Stimulated activated CD4-positive, alpha-beta T cell treated with anti-CD3 and anti-CD28 coated beads, TNF-alpha, amount 100 ng/mL, for 48 hours (primary cell): ENCODE measurements at places on chromosomes 3 and 15.

GRCh38 chr15:48283396-48284145 lies 47.7 kb upstream of the DUT start:
- no peak for DNase-seq

DNA sequence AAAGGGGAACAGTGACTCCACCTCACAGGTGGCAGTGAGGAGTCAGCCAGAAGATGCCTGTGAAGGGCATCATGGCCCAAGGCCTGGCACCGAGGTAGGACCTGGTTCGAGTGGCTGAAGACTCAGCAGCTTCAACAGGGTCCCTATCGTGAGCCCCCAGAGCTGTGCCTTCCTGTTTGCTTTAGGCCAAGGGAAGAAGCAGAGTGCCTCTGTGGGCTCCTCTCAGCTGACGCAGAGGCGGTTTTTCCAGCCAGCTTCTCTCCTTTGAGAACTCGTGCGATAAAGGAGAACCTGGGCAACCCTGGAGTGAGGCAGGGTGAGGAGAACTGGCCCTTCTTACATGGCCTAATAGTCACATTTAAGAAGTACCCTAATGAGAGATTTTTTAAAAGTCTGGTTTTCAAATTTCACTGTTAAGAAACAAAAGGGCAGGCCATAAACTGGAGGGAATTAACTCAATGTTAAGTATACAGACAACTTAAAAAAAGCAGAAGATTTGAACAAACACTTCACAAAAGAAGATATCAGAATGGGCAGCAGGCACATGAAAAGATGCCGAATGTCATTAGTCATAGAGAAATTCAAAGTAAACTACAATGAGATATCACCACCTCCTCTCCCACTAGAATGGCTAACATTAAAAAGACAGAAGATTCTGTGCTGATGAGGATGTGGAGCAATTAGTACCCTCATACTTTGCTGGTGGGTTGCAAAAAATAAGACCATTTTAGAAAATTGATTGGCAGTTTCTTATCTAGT lies 23.1 kb upstream of the MRPS22 start:
- no peak for DNase-seq

DNA sequence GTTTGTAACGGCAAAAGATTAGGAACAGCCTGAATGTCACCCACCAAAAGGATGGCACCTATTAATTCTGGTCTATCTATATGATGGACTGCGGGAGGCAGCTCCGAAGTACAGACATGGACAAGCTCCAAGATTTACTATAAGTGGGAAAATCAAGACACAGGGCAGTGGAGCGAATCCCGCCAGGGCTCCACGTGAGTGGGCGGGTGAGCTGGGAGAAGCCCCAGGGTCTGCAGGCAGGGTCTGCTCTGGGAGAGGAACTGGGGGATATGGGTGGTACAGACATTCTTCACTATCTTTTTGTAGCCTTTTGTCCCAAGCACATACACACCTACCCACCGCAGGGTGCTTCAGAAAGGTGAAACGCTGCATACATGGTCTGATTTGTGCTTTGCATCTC lies 38.2 kb upstream of the SPTBN5 start:
- DNase-seq: no peak

DNA sequence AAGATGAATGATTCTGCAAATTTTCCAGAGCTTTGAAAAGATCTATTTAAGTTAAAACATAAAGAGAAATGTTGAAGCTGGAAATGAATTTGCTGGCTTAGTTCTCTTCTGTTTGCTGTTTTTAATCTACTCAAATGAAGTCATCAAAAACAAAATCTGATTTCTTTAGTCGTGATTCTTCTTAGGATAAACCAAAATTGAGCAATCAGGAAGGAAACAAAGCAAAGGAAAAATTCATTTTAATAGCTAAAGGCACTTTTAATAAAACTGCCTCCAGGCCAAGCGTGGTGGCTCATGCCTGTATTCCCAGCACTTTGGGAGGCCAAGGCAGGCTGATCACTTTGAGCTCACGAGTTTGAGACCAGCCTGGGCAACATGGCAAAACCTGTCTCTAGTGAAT lies 91.2 kb downstream of the DUT start:
- no peak for DNase-seq

DNA sequence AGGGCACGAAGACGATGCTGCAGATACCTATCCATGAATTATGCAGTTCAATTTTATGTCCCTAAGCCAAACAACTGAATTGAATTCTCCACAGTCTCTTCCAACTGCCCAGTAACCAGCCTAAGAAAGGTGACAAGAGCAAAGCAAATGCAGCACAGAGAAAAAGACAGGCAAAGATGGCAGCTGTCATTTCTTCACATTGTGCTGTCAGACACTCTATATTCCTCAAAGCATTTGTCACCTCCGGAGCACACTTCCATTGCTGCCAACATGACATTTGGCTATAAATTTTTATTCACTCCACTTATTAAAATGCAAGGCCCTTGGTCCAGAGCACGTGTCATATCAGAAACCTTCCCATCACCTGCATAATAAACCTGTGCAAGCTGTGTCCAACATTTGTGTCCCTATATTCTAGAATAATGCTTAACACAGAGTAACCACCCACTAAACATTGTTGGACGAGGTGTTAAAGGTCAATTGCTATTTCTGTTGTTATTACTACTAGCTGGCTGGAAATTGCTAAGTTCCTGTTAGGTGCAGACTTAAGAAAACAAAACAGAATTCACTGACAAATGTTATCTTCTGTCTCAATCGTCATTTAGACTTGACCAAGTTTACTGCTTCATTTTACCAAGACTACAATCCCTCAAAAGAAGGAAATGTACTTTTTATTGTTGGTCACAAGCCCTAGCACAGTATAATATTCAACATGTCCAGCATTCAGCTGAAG lies 89.7 kb downstream of the MAGI1 start:
- DNase-seq: no peak
